ENCODE measurements at places on chromosomes 13 and 19.
A peak's percentile ranks its signal among the peaks of the same experiment; 100 is the strongest.

- peak; percentile 56 for DNase-seq
Observed at GRCh38 chr13:37385956-37386670, 212.5 kb downstream of the POSTN start.

DNA sequence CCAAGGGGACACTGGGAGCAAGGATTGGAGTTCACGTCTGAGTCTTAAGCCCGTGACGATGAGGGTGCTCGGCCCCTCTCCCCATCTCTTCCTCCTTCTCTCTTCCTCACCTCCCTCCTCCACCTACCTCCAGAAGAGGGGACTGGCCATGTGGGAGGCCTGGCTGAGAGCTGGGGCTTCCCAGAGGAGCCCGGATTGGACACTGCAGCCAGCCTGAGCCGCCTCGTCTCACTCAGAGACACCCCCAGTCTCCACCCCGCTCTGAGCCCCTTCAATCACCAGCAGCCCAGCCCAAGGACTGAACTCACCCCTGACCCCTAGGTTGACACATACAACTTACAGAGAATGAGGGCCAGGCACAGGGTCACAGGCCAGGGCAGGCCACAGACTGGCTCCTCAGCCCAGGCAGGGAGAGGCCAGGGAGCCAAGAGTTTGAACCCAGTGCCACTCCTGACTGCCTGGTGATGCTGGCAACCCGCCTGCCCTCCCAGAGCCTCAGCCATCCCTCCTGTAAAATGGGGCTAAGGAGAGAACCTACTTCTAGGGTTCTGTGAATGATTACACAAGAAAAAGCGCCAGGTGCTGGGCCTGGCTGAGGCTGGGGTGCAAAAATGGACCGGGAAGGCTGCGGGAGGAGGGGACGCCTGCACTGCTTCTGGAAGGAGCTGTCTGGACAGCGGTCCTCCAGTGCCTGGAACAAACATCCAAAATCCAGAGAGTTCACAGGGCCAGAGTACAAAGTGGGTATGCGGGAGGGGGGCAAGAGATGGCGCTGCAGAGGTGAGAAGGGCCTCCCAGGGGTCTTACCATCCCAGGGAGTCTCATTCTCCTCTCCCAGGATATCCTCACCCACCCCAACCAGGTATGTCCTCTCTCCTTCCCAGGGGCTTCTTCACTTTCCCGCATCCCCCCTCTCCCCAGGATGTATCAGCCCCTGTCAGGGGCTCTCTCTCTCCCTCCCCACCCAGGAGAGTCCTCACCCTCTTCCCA lies 1.1 kb downstream of the CD79A start:
- DNase-seq: no peak

GRCh38 chr13:65064967-65065366 lies 2165.2 kb downstream of the PCDH9 start:
- DNase-seq: no peak

DNA sequence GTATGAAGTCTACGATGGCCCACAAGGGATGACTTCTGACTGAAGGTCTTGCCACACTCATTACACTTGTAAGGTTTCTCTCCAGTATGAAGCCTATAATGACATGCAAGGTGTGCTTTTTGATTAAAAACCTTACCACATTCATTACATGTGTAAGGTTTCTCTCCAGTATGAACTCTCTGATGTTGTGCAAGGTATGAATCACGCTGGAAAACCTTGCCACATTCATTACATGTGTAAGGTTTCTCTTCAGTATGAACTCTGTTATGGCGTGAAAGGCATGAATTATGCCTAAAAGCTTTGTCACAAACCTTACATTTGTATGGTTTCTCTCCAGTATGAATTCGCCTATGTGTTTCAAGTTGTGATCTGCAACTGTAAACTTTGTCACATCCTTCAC lies 15.0 kb upstream of the ZNF83 start:
- DNase-seq: no peak

- DNase-seq: peak; percentile 73
Observed at GRCh38 chr19:55679343-55680257, 4.6 kb downstream of the EPN1 start.

- DNase-seq: no peak
Observed at GRCh38 chr13:44084146-44084545, 204.4 kb downstream of the LACC1 start.

- no peak for DNase-seq
Observed at GRCh38 chr19:16569609-16570320, 2.5 kb downstream of the SLC35E1 start.

DNA sequence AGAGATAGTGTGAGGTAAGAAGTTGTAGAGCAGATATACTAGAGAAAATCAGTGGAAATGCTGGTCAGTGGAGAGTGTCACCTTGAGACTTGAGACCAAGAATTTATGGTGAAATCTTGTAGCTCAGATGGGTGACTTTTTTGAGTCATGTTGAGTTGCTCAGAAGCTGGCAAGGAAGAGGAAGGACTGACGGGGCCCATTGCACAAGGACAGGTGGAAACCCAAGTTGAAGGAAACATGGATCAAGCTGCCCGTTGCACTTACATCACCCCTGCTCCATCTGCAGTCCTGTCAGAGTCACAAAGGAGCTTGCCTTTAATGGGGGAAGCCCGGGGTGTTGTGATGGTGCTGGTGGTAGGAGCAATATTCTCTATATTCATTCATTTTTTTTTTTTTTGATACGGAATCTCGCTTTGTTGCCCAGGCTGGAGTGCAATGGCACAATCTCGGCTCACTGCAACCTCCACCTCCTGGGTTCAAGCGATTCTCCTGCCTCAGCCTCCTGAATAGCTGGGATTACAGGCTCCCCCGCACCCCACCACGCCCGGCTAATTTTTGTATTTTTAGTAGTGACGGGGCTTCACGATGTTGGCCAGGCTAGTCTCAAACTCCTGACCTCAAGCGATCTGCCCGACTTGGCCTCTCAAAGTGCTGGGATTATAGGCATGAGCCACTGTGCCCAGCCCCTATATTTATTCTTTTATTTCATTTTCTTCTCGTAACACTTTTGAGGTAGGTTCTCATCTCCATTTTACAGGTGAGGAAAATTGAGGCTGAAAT lies 27.4 kb downstream of the UBAC2 start:
- DNase-seq: no peak

DNA sequence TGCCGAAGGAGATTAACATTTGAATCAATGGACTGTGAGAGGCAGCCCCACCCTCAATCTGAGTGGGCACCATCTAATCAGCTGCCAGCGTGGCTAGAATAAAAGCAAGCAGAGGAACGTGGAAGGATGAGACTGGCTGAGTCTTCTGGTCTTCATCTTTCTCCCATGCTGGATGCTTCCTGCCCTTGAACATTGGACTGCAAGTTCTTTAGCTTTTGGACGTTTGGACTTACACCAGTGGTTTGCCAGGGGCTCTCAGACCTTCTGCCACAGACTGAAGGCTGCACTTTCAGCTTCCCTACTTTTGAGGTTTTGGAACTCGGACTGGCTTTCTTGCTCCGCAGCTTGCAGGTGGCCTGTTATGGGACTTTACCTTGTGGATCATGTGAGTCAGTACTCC lies 14.7 kb downstream of the NHLRC3 start:
- DNase-seq: no peak

Measured in IMR-90 (cell line).